ENCODE measurements at places on chromosomes 12 and 14.
A peak's percentile ranks its signal among the peaks of the same experiment; 100 is the strongest.

- DNase-seq = no peak
Observed at GRCh38 chr12:86931714-86932113, 675.5 kb upstream of the MGAT4C start.

DNA sequence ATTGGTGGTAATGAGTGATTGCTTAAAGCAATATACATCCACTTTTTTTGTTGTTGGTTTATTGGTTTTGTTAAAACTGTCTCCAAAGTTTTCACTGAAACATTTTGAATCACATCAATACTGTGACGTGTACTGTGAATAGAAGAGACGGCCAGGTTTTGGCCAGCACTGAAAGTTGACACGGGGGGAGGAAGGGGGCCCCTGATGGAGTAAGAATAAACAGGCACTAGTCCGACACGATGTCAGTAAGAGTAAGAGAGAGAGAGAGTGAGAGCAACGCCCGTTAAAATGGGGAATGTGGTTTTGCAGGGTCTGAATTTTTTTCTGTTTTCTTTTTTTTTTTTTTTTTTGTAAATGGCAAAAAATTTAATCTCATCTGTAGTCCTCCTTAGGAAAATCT, 14.7 kb downstream of the PEBP1 start:
- no peak for DNase-seq

DNA sequence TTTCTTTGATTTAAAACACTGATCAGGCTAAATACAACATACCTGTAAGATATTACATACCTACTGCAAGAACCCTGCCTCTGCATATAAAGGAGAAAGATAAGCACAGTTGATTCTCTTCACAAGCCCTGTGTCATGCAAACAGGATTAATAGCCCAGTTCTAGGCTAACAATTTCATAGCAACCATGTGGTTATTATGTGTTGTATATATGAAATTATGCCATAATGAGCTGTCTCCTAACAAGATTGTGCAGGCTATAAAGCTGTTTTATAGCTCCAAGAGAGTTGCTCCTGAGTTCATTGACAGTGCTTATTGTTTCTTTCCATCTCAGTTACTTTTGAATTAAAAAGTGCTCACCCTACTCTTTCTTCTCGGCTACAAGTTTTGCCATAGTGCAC, 609.3 kb downstream of the DIO2 start:
- DNase-seq = no peak

DNA sequence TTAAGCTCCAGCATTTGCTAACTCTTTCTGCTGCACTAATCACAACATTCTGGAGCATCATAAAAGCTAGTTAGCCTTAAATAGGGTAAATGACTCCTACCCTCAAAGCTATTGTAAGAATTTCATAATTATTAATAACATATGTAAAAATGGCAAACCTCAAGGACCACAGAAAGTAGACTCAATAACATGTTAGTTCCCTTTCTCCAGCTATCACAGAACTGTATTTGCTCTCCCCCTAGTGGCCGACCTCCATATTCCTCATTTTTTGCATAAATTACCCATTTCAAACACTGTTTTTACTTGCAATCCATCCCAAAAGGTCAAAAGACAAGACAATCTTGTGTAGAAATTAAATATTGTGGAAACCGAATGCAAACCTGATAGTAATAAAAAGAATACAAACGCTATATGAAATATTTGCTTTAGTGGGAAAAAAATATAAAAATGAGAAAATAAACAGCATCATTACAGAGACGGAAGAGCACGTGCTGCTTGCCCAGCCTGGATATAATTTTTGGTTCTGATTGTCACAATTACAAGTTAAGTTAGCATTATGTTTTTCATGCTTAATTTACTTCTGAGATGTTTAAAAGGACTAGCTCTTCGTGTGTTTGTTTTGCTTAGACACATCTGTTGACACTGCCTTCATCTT, 97.9 kb downstream of the RERGL start:
- no peak for DNase-seq

DNA sequence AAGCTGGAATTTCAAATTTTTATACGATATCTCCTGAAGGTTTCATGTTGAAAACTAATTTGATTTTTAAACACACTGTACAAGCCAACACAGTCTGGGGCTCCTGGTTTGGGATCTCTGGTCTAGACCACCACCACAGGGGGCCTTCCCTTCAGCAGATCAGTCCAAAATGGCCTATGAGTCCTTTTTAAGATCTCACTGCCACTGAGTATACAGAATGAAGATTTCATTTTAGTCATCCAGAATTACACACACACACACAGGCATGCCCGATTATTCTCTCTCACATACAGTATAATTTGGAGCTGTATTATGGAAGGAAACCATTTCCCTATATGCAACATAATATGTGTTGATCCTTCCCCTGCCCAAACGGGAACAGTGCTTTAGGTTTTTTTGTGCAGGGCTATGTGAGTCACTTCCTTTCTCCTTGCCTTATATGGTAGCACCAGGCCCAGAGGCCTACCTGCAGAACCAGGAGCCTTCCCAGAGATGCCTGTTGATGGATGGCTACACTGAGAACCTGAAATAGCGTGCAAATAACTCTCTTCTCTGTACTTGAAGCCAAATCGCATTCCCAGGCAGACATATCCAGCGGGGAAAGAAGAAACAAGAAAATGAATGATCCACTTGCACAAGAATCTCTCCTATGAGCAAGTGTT, 28.1 kb upstream of the WNK1 start:
- no peak for DNase-seq

DNA sequence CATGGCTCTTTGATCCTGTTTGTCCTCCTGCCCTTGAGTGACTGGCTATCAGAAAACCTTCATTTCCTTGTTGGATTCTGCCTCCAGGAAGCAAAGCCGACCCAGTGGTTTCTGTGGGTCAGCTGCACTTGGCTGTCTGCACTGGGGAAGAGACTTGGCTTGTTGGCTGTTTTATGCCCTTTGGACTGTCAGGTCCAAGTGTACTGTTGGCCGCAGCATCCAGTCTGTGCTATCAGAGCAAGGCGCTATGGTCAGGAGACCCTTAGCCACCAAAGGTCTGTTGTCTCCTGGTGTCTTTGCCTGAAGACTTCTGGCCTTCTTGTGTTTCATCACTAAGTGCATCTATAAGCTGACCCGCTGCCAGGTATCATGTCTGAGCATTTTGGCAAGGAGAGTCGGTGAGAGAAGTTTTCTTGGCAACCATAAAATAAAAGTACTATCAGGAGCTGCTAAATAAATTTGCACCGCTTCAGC, 177.4 kb upstream of the HIF1A start:
- DNase-seq = no peak

GRCh38 chr14:92965281-92965680, 42.3 kb downstream of the CHGA start:
- no peak for DNase-seq

GRCh38 chr12:93812626-93813025, 135.5 kb downstream of the CRADD start:
- DNase-seq = no peak

GRCh38 chr12:1915082-1915968, 3.1 kb downstream of the CACNA2D4 start:
- no peak for DNase-seq

GRCh38 chr12:79643821-79644220, 46.9 kb downstream of the PAWR start:
- DNase-seq = no peak

DNA sequence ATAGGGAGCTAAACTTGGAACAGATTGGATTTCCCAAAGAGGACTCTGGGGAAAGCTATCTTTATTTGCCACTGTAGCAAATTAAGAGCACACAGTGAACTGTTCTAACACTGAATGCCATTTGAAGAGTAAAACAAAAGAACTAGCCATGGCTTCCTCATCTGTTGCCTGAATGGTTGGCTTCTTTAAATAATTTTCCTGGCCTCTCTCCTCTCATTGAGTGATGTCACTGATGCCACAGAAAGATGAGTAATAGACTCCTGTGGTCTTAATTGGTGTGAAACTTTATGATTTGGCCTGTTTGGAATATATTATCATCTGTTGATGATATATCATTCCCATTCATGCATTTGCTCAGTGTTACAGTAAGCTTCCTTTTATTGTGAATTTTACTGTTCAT, 42.5 kb downstream of the WDR20 start:
- DNase-seq = no peak

- no peak for DNase-seq
Observed at GRCh38 chr14:67665868-67666267, 8.6 kb downstream of the VTI1B start.

DNA sequence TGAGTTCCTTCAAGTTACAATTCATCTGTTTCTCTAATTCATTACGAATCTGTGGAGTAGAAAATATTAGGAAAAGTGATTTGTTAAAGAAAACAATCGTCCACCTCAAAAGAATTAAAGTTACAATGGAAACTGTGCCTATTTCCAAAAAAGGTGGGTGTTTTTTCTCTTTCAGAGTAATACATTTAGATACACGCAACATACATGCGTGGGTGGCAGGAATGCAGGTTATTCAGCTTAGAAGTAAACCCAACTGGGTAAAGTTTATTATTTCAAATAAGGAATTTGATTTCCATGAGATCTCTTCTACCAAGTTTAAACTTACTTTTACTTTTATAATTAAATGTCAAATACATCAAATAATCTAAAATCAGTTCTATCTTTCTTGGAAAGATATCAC, 52.2 kb downstream of the SSH1 start:
- no peak for DNase-seq

DNA sequence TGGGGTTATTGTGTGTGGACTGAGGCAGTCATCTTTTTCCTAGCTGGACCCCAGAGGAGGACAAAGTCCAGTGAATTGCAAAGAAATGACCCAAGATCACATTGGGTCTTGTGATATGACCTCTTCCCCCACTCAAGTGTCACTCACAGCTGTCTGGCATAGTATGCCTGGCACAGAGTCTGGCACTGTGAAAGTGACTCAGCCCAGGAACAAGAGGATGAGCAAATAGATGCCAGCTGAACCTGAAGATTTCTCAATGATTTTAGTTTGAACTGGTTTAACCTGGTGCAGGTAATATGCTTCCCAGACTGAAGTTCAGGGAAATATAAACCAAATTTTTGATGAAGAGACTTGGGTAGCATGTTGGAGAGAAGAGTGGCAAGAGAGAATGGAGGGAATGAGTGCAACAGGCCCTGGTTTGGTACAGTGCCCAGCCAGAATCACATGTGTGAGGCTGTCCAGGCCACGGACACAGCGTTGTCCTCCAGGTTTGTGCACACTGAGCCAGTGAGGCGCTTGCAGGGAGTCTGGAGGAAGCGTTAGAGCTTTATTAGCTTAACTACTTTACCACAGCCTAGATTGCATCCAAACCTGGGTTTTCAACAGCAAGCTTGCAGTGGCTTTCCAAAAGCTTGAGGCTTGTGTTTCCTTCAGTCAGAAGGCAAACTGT, 332.9 kb downstream of the NUAK1 start:
- DNase-seq = no peak

- no peak for DNase-seq
Observed at GRCh38 chr12:126355346-126355745, 1290.1 kb downstream of the AACS start.

GRCh38 chr12:103272949-103273348, 222.8 kb downstream of the C12orf42 start:
- DNase-seq = no peak

DNA sequence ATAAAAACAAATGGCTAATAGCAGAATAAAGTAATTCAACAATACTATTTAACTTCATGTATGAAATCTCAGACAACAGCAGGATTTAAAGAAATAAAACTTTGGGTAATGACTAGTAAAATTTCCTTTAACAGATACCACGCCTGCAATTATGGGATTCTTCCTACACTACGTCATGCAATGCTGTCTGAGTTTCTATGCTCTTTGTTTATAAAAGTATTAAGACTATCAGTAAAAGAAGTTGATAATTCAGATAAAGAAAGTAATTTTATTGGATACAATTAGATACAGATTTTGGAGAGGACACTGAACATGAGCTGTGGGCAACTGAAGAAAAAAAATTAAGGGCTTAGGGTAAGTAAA, 308.4 kb upstream of the LRFN5 start:
- no peak for DNase-seq

DNA sequence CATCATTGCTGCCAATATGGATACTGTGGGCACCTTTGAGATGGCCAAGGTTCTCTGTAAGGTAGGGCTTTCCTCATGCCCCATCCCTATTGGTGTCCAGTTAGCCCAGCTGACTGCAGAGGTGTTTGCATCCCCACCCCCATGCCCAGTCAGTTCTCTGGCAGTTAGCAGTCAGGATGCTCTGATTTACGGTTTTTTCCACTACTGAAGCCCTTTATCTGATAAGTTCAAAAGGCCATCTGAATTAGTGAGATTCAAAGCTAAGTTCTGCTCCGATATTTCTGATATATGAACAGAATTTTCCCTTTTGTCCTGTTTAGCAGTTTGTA, 773 bp downstream of the GMPR2 start:
- no peak for DNase-seq

GRCh38 chr12:91877456-91878235, 268.0 kb downstream of the BTG1 start:
- DNase-seq = peak; percentile 2

DNA sequence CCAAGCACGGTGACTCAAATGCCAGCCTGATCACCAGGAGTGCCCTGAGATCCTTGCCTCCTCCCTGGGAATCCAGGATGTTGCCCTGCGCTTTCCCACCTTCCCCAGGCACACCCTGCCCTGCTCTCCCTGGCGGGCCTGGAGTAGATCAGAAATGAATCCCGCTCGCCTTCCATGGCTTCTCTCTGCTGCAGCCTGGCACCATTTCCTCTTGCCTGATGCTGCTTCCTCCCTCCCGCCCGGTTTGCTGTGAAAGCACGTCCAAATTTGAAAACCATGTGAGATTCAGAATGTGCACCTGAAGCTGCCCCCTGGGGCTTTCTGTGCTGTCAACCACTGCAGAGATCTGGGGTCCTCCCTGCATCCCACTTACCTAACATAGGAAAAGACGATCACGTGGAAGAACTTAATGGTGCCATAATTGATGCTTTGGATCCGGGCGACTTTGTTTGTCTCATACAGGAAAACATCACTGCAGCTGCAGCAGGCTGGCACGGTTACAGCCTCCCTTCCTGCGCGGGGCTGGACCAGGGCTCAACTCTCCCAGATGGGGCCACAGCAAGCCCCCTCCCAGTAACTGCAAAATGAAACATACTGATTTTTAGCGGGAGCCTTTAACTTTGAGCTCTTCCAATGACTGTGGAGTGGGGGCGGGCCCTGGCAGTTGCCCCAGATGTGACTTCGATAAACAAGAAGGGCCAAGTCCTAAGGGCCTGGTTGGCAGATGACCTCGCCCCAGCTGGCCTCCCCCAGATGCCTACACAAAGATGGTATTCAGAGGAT, 24.9 kb upstream of the C12orf76 start:
- no peak for DNase-seq

GRCh38 chr14:96930526-96930925, 133.3 kb downstream of the VRK1 start:
- DNase-seq = no peak

DNA sequence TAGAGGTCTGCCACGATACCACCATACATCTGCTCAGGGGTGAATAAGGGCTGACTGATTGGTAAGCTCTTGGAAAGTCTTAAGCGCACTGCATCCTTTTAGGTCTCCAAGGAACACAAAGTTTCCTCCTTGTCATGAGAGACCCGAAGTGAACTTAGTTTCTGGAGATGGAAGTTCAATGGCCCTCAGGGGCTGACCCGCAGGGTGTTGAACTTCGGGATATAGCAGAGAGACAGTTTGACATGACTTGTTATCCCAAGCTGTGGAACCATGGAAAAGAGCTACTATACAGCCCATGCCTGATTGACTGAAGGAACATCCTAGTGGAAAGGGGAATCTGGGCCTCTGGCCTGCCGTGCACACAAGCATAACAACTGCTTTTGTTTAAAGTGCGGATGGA, 26.9 kb upstream of the CPNE8 start:
- no peak for DNase-seq
